NB4 (cell line): ENCODE measurements at places on chromosomes 11 and 22.

DNA sequence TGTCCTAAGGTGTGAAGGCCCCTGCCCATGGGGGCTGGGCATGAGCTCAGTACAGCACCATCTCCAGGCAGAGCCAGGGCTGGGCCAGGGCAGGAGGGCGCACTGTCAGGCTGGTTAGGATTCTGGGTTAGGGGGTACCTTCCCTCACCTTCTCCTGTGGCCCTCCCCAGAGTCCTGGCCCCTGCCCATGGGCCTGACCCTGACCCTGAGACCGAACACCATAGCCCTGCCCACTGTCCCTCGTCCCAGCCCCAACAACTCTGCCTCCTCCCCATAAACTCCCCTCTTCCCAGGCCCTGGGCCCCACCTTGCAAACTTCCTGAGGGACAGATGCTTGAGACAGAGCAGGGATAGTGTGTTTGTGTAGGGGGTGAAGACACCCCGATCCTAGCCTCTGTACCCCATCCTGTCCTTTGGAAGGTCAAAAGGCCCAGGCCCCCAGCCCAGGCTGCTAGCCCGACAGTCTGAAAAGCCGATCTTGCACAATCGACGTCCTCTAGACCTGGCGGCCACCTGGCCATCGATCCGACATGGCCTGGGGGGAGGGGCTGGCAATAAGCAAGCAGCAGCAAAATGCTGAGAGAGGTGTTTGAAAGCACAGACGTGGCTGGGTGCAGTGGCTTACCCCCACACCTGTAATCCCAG, 2.7 kb upstream of the TMPRSS6 start:
- DNase-seq = no peak

DNA sequence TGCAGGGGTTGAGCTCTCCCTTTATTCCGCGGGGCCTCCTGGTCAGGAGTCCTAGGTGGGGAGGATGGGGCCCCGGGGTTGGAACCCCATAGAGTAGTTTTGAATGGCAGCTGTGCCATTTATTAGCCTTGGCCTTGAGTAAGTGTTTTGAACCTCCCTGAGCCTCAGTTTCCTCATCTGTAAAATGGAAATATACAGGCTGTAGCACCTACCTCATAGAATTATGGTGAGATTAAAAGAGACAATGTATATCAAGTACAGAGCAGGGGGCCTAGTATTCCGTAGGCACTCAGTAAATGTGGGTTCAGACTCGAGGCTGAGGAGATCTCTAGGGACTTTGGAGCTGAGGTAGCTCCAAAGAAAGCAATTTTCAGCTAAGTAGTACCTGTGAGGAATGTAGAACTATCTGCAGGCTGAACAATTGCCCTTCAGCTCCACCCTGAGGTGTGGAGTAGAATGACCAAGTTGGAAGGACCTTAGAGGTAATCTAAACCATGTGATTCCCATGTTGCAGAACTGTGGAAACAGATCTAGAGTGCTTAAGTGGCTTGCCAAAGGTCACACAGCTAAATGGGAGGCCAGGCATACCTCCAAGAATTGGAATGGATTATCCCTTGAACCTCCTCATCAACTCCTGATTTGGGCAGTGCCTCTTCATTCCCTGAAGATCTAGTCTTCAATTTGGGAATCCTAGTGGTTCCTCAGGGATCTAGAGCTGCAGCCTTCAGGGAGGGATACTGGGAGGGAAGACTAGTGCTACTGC, 682 bp downstream of the PGAP2 start:
- DNase-seq = peak; percentile 80

GRCh38 chr11:92098172-92098571, 126.4 kb upstream of the FAT3 start:
- DNase-seq = no peak

GRCh38 chr11:108592591-108593213, 866 bp downstream of the EXPH5 start:
- peak; percentile 15 for DNase-seq

DNA sequence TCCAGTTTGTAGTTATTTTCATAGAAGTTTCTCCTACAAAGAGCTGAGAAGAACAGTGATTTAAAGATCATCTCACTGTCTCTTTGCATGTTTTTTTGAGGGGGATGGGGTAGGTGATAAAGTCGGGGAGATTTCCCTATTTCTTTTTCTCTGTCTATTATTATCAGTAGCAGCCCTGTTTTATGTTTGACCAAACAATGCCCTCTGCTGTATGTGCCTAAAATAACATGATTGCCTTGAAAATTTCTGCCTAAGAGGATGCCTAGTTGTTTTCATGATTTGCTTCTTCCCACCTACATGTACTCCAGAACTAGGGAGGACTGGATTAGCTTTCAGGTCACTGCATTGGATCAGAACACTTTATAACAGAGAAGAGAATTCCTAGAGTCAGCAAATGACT, 1330.2 kb downstream of the LRRC4C start:
- DNase-seq = peak; percentile 25

DNA sequence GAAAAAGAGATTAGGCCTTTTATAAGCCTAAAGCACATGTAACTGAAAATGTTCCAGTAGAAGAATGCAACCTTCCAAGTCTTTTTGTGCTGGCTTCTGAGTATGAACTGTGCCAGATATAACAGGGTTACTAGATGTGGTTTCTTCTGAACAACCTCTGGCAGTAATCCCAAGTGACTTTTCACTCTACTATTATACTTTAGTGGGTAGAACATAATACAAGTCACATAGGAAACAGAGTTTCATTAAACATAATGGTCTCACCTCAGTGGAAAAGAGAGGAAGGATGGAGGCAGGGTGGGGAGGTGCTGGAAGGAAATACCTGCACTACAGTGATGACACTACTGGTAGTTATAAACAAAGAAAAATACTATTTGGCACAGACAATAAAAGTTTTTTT, 81.3 kb downstream of the PHF21A start:
- DNase-seq = no peak

GRCh38 chr11:107929611-107930200, 1.5 kb downstream of the RAB39A start:
- peak; percentile 7 for DNase-seq

- no peak for DNase-seq
Measured at GRCh38 chr11:78946945-78947902, 372.6 kb upstream of the NARS2 start.

DNA sequence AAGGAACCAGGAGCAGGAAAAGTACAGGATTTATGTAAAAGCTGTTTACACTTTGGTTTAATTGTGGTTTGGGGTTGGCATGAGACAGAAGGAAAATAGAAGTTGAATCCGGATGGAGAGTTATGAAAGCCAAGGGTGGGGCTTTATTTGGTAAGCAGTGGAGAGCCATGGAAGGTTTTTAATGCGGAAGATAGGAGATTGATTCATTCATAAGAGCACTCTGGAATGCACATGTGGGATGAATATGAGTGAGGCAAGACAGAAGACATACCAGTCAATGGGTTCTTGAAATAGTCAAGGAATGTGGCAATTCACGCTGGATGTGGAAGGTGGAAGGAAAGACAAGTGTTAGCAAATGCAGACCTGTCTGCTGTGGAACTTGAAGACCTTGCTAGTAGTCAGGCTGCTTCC, 9.3 kb upstream of the GLB1L3 start:
- DNase-seq = no peak

DNA sequence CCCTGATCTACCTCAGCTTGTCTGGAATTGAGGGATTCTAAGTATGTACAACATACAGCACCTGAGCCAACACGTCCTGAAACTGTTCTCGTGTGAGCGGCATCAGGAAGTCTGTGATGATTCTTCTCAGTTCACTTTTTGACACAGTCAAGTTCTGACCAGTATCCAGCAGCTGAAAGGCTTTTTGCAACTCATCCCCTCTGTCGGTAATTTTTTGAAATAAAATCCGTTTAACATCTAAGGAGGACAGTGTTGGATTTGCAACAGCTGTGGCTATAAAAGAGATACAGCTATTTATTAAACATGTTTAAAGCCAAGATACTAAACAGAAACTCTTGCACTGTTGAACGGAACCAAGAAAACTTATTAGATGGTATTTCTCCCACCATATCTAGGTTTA, 39.3 kb downstream of the EFCAB6 start:
- DNase-seq = no peak

GRCh38 chr22:40749829-40750228, 69.3 kb downstream of the SLC25A17 start:
- DNase-seq = no peak

GRCh38 chr11:119617340-119617713, 111.7 kb downstream of the NECTIN1 start:
- DNase-seq = no peak

DNA sequence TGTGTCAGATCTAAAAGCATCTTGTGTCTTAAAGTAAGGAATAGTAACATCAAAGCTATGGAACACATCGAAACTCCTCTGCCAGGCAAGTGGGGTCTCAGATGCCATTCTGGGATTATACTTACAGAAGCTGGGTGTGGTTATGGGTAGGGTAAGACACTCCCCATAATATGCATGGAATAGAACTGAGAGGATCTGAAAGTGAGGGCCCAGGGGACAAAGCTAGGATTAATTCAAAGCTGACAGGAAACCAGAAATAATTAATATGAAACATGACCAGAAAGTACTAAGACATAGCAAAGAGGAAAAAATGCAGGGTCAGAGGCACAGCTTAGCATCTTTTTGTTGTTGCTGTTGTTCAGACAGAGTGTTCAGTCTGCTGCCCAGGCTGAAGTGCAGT, 40.2 kb upstream of the EED start:
- no peak for DNase-seq

DNA sequence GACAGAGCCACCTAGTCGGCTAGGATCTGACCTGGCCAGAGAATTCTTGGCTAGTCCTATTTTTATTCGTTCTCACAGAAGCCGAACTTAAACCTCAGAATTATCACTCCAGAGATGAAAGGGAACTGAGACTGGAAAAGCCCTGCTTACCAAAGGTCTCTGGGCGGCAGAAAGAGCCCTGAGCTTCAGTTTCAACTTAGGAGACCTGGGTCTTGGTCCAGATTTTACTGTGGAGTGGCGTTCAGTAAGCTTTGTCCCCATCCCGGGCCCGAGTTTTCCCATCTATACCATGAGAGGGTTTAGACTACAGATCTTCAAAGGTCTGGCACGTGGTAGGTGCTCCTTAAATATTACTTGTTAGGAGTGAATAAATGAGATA, 516 bp downstream of the NEU3 start:
- DNase-seq = peak; percentile 31

DNA sequence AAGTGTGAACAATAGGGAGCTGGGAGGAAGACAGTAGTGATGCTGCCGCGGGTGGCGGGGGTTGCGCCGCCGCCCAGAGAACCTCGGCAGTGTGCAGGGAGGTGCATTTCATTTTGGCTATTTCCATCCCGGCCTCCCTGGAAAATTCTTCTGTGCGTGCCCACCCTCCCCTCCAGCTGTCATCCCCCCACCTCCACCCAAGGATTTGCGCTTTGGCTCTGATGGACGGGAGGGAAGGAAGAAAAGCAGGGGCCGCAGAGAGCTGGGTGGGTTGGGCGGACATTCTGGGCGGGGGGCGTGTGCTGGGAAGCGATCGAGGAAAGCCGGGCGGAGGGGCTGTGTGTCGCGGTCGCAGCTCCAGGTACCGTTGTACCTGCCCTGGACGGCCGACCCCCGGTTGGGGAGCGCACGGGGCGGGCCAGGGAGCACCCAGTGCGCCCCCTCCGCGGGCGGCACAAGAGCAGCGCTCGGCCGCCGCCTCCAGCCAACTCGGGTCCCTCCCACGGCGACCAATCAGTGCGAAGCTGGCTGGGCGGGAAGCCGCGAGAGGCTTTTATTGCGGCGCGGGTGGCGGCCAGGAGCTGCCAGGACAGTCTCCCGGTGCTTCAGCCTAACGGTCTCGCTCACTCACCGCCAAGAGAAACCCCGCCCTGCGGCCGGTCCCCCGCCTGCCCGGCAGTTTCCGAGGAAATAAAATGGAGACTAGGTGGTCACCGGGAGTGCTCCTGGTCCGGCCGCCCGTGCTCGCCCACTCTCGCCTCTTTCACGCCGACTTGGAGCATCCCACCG, 1.6 kb downstream of the NCAM1 start:
- DNase-seq = peak; percentile 80

GRCh38 chr22:43342347-43343261, 568 bp downstream of the SCUBE1 start:
- DNase-seq = no peak

DNA sequence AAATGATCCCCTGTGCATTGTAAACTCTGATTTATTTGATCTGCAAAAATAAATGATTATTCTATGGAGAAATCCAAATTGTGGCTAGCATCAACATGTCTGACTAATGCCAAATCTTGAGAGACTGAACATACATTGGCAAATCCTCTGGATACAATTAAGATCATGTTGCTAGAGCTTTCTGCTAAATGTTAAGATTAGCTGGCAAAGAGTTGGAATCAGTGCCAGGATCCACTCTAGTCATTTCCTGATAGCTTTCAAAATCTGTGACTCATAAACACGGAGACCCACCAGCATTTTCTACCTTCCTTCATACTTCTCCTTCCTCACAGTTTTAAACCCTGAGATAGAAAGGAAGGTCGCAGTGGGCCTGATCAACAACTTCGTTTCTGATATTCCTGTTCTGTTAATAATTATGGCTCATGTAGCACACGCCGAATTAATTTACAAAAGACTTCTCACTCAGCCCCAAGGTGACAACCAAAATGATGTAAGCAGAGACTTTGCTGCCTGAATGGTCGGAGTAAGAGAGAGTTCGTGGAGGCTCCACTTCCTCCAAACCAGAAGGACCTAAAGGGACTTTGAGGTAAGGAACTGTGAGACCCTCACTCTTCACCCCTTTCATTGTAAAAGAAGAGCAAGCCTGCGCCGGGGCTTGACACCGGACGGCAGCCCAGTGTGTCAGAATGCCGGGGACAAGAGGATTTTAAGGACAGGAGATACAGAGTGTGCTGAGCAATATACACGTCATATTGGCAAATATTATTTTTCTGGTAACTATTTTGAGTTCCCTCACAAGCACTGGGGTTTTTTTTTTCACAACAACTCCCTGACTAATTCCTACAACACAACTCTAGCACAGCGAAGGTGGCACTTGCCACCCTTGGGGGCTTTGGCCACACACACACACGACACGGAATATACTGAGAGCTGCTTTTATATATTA, 42.0 kb downstream of the SERPINH1 start:
- no peak for DNase-seq

DNA sequence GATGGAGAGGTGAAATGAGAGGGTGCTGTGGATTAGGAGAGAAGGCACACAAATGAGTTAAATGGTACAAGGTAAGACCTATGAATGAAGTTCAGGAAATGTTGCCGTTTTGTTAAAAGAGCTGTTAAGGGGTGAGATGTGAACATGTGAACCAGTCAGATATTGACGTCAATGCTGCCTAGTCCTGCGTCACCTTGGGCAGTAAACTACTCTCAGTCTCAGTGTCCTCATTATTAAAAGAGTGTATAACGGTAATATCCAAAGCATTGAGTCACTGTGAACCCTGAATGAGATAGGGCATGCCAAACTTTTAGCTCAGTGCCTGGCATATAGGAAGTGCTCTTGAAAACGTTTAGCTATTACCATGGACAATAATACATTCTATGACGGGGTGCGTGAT, 32.4 kb upstream of the SORL1-AS1 start:
- no peak for DNase-seq

DNA sequence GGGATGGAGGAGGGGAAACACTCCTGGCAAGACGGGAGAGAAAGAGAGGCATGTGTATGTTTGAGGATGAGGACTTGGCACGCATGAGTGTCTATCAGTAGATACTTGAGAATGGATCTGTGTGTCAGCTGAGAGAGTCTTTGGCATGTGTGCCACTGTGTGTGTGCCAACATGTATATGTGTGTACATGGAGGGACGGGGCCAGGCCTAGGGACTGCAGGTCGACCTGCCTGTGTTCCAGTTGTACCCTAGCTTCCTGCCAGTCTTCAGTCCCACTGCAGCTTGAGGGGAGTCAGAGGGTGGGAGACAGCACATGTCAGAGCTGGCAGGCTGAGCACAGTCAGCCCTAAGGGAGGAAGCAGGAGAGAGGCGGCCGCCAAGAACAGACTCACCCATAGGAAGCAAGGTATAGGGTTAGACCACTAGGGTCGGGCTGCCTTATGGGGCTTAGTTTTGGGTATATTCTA, 5.6 kb downstream of the CLCF1 start:
- no peak for DNase-seq
